ACHN (cell line): ENCODE measurements at places on chromosomes 3 and 15.
A peak's percentile ranks its signal among the peaks of the same experiment; 100 is the strongest.

- no peak for DNase-seq
Measured at GRCh38 chr15:85530079-85530478, 149.7 kb downstream of the AKAP13 start.

DNA sequence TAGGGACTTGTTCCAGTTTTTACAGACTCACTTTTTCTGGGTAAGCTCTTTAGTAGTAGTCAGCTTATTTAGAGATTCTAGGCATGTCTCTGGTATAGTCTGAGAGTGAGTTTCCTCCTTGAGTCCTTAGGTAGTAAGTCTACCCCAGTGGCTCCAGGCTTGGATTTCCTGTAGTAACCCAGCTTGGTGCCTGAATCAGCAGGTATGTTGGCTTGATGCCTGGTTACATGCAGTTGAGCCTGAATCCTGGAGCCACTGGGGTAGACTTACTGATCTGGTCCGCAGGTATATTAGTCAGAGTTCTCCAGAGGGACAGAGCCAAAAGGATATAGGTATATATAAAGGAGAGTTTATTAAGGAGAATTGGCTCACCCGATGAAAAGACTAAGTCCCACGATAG, 85.8 kb upstream of the RBMS3 start:
- no peak for DNase-seq

- no peak for DNase-seq
Measured at GRCh38 chr3:58776231-58776630, 109.7 kb upstream of the FAM3D start.

DNA sequence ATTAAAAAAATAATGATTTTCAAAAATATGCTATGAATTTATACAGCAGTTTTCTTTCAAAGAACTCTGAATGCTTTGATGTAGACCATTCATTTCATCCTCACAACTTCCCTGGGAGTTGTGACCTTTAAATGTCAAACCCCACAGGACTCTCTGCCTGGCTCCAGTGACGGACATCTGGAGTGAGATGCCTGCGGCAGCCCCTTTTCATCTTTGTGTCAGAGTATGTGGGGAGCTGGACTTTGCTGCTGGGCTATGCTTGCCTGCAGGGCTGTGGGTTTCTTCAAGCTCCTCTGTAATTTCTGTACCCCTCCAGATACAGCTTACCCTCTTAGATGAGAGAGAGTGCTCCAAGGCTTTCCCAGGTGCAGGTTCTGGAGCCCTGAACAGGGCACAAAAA, 70.6 kb upstream of the RASGRP1 start:
- no peak for DNase-seq

DNA sequence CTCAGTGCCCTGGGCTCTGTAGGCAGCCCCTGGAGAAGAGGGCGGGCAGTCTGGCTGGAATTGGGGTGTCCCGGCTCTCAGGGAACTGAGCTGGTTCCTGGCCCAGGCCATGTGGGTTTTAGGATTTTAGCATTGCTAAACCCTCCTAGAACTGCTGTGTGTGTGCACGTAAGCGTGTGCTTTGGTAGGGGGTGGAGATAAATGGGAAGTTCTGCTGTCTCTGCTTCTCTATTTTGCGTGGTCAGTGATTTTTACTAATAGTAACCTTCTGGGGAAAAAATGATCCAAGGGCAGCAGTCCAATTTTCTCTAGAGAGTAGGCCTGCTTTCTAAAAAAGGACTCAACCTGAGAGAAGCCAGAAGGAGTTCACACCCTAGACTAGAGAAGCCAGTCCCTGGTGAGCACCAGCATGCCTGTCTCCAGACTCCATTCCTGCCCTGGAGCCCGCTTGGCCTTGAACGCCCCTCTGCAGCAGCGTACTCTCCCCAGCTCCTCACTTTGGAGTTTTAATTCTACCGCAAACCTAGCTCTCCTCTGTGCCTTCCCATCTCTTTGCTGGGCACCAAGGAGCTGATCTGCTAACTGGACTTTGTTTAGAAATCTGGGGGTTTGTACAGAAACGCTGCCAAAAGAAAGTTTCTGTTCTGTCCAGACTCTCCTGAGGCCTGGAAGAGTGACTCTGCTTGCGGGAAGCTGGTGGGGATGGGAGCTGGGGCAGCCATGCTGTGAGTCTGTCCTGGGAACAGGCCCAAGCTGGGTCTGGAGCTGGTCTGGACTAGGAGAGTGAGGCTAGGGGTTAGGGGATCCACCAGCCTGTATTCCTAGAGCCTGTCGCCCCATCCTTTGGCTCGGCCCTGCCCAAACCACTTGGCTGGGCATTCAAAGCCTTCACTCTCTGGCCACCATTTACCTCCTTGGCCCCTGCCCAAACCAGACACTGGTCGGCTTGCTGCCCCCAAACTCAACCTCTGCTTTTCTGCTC, 19.7 kb downstream of the CORO2B start:
- DNase-seq, result no peak

DNA sequence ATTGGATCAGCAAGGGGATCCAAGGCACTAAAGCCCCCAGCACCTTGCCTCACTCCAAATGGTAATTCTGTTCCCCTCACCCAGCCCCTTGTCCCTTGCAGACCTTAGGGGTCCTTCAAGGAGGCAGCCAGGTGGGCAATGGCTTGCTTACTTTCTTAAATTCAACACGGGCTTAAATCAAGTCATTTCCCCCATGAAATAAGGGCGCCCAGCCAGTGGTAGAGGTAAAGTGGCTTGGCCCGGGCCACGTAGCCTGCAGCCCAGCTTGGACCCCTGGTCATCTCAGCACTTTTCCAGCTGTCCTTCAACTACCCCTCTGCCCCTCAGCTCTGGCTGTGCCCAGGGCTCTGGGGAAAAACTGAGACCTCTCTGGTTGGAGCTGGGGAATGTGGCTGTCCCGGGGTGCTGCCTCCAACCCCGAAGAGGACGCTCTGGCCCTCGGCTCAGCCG, 1.2 kb downstream of the PSTPIP1 start:
- no peak for DNase-seq

- no peak for DNase-seq
Measured at GRCh38 chr3:35635926-35636683, 3.2 kb upstream of the ARPP21 start.

- no peak for DNase-seq
Measured at GRCh38 chr15:91555312-91555711, 298.2 kb upstream of the SLCO3A1 start.

DNA sequence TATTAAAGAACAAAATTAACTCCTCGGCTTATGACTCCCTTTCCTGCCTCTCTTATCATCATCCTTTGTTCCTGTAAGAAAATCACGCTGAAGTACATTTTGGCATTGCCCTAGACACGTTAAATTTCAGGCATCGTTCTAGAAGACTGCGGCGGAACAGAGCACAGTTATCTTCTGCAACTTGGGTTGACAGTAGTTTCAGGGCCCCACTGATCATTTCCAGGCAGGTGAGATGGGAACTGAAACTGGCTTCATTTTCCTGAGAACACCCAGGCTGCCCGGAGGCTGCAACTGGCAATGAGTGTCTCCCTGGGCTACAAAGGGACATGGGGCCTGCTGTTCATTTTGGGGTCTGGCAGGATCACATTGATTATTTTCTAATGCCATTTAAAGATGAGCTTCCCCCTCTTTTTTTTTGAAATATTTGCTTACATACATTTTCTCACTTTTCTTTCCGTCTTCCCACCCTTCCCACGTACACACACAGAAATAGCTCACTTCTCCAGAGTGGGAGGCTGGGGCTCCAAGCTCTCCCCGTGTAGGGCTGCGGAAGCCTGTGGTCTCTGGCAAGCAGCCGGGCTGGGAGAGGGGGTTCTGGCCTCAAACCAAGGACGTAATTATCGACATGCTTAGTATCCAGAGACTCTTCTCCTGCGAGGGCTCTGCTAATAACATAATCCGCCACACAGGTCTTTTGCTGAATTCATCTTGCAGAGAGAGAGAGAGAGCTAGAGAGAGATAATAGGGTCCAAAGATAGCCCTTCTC, 267.4 kb downstream of the ABHD5 start:
- no peak for DNase-seq

DNA sequence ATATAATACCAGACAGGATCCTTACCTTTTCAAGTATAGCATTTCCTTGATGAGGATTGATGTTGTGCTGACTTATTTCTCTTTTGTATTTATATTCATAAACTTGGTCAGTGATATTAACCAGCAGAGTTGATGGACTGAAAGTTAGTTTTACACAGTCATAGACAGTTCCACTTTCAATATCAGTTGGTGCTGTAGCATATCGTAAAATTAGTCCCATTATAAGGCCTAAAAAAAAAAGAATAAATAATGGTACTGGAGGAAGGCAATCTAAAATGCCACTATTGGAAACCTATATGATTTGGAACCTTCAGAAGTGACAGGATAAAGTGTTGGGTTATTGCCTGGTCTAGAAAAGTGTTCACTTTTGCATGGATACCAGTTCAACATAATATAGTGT, 16.3 kb downstream of the SLC9A9 start:
- DNase-seq, result no peak

- DNase-seq, result no peak
Measured at GRCh38 chr3:8752832-8753231, 16.6 kb downstream of the OXTR start.

GRCh38 chr3:33115024-33115768, 1.4 kb downstream of the CRTAP start:
- DNase-seq, result peak; percentile 81

DNA sequence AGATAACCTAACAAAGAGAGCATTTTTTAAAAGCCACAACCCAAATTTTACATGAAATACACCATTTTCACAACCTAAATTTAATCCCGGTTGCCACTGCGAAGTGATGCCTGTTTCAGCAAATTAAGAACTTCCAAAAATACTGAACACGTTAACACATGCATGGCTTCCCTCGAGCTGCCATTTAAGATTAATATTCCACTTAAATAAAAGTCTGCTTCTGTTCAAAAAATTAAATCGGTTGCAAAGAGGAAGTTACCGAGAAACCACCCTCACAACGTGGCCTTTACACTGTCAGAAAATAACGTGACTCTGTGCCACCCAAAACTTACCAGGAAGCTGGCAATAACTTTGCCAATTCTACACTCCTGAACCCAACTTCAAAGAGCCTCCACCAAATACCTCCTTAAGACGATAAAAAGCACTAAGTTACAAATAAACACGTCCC, 1.2 kb downstream of the TBL1XR1 start:
- peak; percentile 27 for DNase-seq

- peak; percentile 45 for DNase-seq
Measured at GRCh38 chr3:81581966-81582599, 179.4 kb downstream of the GBE1 start.

DNA sequence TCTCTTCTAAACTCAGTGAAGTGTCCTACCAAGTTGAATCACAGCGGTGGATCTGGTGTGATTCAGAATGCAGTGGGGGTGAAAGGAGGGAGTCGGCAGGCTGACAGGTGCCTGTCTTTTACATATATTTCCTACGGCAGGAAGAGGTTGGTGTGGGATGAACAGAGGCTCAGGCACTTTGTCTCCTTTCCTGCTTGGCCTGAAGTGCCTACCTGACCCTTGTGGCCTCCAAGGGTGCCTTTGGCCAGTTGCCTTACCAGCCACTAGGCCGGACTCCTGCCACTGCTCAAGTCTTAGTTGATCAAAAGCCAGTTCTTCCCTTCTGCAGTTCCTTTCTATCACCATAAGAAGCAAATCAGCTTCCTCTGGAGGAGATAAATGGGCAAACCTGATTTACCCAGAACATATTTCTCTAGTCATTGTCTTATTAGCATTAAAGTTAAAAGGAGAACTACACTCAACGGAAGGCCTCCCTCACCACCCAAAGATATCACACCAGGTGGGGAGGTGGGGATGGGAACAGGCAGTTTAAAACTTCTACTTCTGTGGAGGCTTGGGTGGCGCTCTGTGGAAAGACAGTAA, 52.1 kb downstream of the CRTC3 start:
- DNase-seq, result no peak

DNA sequence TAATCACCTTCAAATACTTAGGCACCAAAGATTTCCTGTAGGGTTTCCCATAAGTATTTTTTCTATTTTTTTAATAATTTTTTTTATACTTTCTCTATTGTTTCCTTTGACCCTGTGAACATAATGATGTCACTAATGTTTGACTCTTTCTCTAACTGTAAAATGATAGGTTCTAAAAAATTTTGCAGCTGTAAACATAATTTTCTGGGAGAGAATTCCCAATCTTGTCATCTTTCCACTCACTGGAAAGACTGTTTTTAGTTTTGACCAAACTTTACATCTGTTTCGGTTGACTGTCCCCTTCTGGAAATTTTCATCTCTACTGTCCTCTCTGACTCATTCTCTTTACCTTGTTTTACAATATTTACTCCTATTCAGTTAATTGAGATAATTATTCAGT, 5.5 kb upstream of the EPHA3 start:
- no peak for DNase-seq

DNA sequence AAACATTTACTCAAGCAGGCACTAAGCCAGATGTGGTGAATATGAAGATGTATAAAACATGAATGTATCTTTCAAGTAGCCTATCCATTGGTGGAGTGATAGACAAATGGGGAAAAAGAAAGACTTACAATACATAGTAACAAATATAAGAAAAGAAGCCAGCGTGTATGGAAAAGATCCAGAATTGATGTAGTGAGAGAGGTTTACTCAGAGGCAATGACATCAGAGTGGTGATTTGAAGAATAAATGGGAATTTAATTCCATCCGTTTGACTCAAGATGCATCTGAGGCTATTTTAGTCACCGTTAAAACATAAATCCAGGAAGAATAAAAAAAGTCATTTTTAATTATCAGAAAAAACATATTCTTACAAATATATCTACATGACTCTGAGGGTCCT, 162.6 kb downstream of the IL1RAP start:
- DNase-seq, result no peak

DNA sequence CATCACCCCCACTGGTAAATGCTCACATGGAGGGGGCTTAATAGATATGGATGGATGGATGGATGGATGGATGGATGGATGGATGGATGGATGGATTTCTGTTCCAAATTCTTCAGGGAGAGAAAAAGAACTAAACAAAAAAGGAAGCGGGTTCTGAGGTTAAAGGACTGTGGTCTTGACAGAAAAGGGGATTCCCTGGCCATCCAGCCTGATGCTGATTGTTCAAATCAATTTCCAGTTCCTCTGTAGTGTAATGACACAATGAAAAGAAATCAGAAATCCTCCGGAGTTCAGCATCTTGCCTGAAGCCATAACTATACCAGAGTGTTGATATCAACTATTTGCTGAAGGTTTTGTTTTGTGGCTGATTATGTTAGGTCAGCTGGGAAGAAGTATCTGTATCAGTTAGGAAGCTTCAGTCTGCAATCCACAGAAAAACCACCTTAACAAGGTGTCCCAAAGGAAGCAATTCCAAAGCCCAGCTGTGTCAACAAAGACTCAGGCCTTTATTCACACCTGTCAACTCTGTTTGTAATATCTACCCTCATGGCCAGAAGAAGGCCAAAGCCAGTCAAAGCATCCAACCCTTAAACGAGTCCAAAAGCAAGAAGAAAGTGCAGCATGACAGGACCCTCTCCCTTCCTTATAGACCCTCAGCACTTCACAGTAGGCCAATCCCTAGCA, 24.5 kb upstream of the RASA2 start:
- no peak for DNase-seq

DNA sequence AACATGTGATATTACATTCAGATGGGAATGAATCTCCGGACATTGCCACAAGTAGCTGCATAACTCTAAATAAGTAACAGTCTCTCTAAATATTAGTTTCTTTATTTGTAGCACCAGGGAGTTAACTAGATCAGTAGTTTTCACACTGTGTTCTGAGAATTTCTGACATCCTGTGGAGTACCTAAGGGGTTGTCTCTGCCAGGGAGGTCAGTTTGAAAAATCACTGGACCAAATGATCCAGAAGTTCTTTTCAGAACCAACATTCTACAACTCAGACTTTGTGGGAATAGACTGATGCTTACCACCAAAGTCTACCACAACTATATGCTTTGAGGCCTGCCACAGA, 9.0 kb upstream of the ILDR1 start:
- no peak for DNase-seq
